GM12878 (cell line): ENCODE measurements at places on chromosomes 1 and 21. TPM values are rescaled to one million over a fixed set of nuclear protein-coding genes. Genes with fewer than 3 reads are reported as not detected.

TLCD4 gene
- 0.05 TPM in 1 of 2 replicates, not detected in the other for total RNA-seq

SFN gene
- 2.9 and 4.1 TPM in 2 replicates for total RNA-seq

NUP210L gene
- total RNA-seq = not detected in 2 replicates

NUDC gene
- total RNA-seq = 75.4 and 77.6 TPM in 2 replicates

CDA gene
- 0.21 TPM in 1 of 2 replicates, not detected in the other for total RNA-seq

ATP1B1 gene
- 2.7 and 3.2 TPM in 2 replicates for total RNA-seq

GSTM3 gene
- not detected in 2 replicates for total RNA-seq

DNA sequence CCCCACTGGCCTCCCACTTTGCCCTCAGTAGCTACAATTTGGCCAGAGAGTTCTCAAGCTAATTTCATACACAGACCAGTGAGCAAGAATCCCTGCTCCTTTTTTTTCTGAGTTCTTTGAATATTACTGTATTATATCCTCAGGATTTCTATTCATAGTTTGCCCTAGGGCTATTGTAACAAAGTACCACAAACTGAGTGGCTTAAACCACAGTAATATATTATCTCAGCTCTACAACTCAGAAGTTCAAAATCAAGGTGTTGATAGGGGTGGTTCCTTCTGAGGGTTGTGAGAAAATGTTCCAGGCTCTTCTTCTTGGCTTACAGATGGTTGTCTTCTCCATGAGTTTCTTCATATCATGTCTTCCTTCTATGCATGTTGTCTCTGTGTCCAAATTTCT, 289.4 kb upstream of the ESRRG start:
- H3K27me3 ChIP-seq = no peaks in the 10 kb centered on the region
- no peak overlapping the region for H3K27ac ChIP-seq
- no peak overlapping the region for H3K4me3 ChIP-seq
- no peaks in the 10 kb centered on the region for H3K36me3 ChIP-seq
- DNase-seq = no peak

DNA sequence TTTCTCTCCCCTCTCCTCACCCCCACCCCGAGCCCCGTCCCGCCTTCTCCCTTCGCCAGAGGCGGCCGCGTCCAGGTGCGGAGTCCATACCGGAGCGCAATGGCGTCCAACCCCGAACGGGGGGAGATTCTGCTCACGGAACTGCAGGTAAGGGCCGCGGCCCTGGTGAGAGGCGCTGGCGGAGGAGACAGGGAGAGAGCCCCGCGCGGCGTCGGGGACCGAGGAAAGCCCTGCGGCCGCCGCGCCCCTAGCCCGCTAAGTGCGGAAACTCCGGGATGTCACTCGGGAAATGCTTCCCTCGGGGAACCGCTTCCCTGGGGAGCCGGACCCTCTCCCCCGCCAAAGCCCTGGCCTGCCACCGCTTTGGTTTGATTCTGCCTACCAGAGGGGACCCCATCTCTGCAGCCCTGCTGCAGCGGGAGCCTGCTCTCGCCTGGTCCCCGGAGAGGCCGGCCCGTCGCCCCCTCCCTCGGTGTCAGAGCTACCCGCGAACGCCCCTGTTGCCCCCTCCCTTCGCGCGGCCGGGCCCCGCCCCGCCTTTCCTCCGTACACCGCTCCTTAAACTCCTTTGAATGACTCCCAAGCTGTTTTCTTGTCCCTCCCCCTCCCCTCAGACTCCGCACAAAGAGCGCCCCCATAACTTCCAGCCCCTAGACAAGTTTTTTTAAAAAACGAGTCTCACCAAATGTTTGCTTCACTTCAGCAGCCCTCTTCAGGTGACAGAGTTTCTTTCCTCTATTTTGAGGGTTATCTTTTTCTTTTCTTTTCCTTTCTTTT, 597 bp downstream of the PKN2 start:
- peak overlapping the region; percentile 86 for H3K27ac ChIP-seq
- H3K36me3 ChIP-seq = no peaks in the 10 kb centered on the region
- H3K4me3 ChIP-seq = peak overlapping the region; percentile 95
- H3K27me3 ChIP-seq = no peaks in the 10 kb centered on the region

- no peak overlapping the region for H3K27ac ChIP-seq
- H3K4me3 ChIP-seq = no peak overlapping the region
- 0 out of 2 replicates have a peak, but pooled peaks cover 4% of the 10 kb centered on the region for H3K27me3 ChIP-seq
- no peaks in the 10 kb centered on the region for H3K36me3 ChIP-seq
- peaks cover 15% of the 10 kb centered on the region for H3K4me1 ChIP-seq
- no peak for DNase-seq
Observed at GRCh38 chr1:153260585-153261280, 1.2 kb downstream of the LORICRIN start.

- H3K4me3 ChIP-seq = no peak overlapping the region
- H3K4me1 ChIP-seq = no peaks in the 10 kb centered on the region
- H3K27ac ChIP-seq = no peak overlapping the region
- no peaks in the 10 kb centered on the region for H3K27me3 ChIP-seq
Observed at GRCh38 chr1:236209713-236210112, 67.4 kb downstream of the GPR137B start.

DNA sequence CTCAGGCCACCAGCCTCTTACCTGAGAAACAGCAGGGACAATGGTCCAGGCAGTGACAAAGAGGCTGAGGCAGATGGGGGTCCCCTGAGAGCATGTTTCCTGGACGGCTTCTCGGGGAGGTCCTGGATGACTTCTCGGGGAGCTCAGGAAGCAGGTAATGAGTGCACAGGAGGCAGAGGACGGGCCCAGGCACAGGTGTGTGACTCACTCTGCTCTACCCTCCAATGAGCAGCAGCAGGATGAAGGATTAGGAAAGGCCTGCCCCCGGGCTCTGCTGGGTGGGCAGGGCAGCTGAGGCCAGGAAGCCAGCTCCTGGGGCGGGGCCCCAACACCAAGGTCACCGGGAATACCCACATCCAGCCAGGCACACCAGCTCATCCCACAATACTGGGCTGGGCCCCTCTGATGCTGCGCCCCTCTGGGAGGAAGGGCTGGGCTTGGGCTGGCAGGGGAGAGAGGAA, 17.2 kb upstream of the PTAFR start:
- H3K4me1 ChIP-seq = peaks cover 20% of the 10 kb centered on the region
- H3K27me3 ChIP-seq = no peaks in the 10 kb centered on the region
- no peak overlapping the region for H3K4me3 ChIP-seq
- H3K36me3 ChIP-seq = peaks cover 9% of the 10 kb centered on the region
- no peak overlapping the region for H3K27ac ChIP-seq
- no peak for DNase-seq

GRCh38 chr1:201791779-201792173, 37.2 kb upstream of the IPO9 start:
- H3K4me1 ChIP-seq = no peaks in the 10 kb centered on the region
- H3K4me3 ChIP-seq = no peak overlapping the region; the same call in 1 of the 2 replicates
- peaks cover 2% of the 10 kb centered on the region; the same call in 1 of the 2 replicates for H3K27me3 ChIP-seq
- no peak overlapping the region for H3K27ac ChIP-seq

- H3K36me3 ChIP-seq = no peaks in the 10 kb centered on the region
- DNase-seq = no peak
- no peak overlapping the region for H3K27ac ChIP-seq
- H3K4me3 ChIP-seq = no peak overlapping the region
Observed at GRCh38 chr1:213331631-213332175, 280.7 kb downstream of the RPS6KC1 start.

DNA sequence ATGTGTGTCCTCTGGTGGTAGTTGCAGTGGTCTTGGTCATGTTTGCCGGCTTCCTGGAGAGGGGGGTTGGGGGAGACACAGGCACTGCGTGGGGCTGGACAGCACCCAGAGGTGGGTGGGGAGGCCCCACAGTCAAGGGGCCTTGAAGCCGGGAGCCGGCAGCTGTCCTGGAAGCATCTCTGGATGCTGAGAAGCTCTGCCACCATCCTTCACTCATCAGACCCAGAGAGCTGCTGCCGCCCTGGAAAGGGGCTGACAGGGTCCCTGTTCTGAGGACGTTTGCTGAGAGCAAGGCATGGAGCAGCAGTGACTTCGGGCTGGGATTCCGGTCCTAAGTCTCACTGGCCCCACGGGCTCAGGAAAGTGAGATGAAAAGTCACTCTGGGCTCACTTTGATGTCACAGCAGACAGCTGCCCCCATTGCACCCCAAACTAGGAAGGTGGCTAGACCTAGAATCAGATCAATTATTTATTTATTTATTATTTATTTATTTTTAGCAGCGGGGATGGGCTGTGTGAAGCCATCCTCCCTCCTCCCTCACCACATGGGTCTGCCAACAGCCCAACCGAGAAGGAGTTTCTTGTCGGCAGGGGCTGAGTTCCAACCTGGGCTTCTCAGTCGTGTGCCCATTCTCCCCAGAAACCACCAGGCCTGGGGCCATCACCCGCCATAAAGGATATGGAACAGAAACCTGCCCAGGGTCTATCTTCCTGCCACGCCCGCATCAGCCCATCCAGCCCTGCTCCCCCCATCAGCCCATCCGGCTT, 547.4 kb downstream of the PTPRU start:
- no peak overlapping the region for H3K4me3 ChIP-seq
- no peaks in the 10 kb centered on the region for H3K36me3 ChIP-seq
- H3K4me1 ChIP-seq = no peaks in the 10 kb centered on the region

DNA sequence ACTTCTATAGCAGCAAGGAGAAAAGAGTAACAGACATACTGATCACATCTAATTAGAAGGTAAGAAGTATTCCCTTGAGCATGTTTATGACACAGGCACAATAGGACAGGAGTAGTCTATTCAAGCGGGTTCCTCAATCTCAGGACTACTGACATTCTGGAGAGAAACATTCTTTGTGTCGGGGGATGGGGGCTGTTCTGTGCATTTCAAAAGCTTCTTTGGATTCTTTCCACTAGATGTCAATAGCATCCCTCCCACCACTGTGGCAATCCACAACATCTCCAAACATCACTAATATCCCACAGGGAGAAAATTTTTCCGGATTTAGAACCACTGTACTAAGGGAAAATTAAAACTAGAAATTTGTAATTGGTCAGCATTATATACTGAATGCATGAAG, 56.9 kb downstream of the ADAMTS5 start:
- no peaks in the 10 kb centered on the region for H3K36me3 ChIP-seq
- H3K4me1 ChIP-seq = no peaks in the 10 kb centered on the region

DNA sequence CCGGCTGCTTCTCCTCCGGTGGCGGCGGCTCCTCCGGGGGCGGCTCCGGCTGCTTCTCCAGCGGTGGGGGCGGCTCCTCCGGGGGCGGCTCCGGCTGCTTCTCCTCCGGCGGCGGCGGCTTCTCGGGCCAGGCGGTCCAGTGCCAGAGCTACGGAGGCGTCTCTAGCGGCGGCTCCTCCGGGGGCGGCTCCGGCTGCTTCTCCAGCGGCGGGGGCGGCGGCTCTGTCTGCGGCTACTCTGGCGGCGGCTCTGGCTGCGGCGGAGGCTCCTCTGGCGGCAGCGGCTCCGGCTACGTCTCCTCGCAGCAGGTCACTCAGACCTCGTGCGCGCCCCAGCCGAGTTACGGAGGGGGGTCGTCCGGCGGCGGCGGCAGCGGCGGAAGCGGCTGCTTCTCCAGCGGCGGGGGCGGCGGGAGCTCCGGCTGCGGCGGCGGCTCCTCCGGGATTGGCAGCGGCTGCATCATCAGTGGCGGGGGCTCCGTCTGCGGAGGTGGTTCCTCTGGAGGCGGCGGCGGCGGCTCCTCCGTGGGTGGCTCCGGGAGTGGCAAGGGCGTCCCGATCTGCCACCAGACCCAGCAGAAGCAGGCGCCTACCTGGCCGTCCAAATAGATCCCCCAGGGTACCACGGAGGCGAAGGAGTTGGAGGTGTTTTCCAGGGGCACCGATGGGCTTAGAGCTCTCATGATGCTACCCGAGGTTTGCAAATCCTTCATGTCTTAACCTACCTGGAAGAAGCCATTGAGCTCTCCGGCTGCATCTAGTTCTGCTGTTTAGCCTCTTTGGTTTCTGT, 2.0 kb downstream of the LORICRIN start:
- no peaks in the 10 kb centered on the region for H3K36me3 ChIP-seq
- peaks cover 15% of the 10 kb centered on the region for H3K4me1 ChIP-seq
- DNase-seq = no peak
- peak overlapping the region; percentile 50; the same call in 1 of the 2 replicates for H3K4me3 ChIP-seq

GRCh38 chr1:220342853-220343252, 70.6 kb upstream of the RAB3GAP2 start:
- no peaks in the 10 kb centered on the region for H3K36me3 ChIP-seq
- H3K27ac ChIP-seq = no peak overlapping the region
- H3K4me1 ChIP-seq = no peaks in the 10 kb centered on the region
- H3K27me3 ChIP-seq = no peaks in the 10 kb centered on the region
- H3K4me3 ChIP-seq = no peak overlapping the region
- no peak for DNase-seq

DNA sequence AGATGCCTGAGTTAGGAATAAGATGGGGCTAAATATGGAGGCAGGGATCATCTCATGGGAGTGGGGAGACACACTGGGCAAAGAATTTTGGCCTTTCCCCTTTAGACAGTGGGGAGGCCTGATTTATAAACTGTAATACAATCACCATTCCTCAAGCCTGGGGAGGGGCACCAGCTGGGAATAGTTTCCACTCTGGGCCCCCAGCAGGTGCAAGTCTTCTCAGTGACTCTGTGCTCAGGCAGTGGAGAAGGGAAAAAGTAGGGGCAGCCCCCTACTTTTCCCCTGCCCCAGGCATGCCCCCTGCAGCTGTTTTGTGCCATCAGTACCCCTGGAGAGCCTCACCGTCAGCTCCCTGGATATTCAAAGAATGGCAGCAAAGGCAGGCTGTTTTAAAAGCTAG, 19.1 kb downstream of the COA7 start:
- H3K4me1 ChIP-seq = no peaks in the 10 kb centered on the region
- DNase-seq = no peak
- H3K36me3 ChIP-seq = no peaks in the 10 kb centered on the region
- no peaks in the 10 kb centered on the region for H3K27me3 ChIP-seq
- H3K4me3 ChIP-seq = no peak overlapping the region
- no peak overlapping the region for H3K27ac ChIP-seq

DNA sequence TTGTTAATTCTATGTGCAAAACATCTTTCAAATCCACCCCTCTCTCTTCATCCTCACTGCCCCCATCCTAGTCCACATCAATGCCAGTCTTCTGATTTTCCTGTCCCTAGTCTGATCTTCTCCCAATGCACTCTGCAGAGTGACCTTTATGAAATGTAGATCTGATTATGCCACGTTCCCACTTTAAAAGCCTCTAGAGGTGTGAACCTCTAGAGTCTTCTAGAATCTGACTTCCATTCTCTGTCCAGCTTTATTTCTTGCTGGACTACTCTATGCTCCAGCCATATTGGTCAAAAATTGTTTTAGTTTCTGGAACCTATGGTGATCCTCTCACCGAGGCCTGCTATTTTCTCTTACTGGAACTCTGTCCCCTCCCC, 32.5 kb downstream of the ZNF648 start:
- no peaks in the 10 kb centered on the region for H3K36me3 ChIP-seq
- DNase-seq = no peak
- H3K4me1 ChIP-seq = no peaks in the 10 kb centered on the region
- H3K27ac ChIP-seq = peak overlapping the region; percentile 64

- H3K27me3 ChIP-seq = no peaks in the 10 kb centered on the region
- H3K27ac ChIP-seq = no peak overlapping the region
- DNase-seq = no peak
- no peaks in the 10 kb centered on the region for H3K4me1 ChIP-seq
Observed at GRCh38 chr1:245361065-245361464, 206.3 kb downstream of the KIF26B start.

- DNase-seq = no peak
- no peaks in the 10 kb centered on the region for H3K36me3 ChIP-seq
- no peaks in the 10 kb centered on the region for H3K4me1 ChIP-seq
- no peak overlapping the region for H3K27ac ChIP-seq
- no peak overlapping the region for H3K4me3 ChIP-seq
Observed at GRCh38 chr1:218863987-218864386, 309.7 kb upstream of the LYPLAL1 start.
